ENCODE measurements at places on chromosomes 16 and 17.

DNA sequence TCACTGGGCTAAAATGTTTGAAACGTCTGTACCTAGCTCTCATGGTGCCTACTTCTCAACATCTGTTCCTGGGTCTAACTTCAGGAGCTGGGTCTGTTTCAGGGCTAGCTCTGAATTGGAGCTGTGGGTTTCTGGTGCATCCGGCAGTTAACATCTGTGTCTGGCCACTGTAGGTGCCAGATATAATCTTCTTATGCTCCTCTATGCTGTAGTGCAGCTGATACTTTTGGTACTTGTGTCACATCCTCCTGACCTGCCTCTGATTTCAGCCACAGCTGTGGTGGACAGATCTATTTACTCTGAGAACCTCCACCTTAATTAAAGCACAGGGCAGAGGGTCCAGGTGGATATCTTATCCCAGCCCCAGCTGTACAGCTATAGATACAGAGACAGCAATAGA, 496.5 kb upstream of the CDH11 start:
- DNase-seq, result no peak

GRCh38 chr17:42101513-42102292, 3.4 kb upstream of the ZNF385C start:
- DNase-seq, result peak; percentile 87

GRCh38 chr16:56625943-56626654, 518 bp downstream of the MT1E start:
- DNase-seq, result no peak

DNA sequence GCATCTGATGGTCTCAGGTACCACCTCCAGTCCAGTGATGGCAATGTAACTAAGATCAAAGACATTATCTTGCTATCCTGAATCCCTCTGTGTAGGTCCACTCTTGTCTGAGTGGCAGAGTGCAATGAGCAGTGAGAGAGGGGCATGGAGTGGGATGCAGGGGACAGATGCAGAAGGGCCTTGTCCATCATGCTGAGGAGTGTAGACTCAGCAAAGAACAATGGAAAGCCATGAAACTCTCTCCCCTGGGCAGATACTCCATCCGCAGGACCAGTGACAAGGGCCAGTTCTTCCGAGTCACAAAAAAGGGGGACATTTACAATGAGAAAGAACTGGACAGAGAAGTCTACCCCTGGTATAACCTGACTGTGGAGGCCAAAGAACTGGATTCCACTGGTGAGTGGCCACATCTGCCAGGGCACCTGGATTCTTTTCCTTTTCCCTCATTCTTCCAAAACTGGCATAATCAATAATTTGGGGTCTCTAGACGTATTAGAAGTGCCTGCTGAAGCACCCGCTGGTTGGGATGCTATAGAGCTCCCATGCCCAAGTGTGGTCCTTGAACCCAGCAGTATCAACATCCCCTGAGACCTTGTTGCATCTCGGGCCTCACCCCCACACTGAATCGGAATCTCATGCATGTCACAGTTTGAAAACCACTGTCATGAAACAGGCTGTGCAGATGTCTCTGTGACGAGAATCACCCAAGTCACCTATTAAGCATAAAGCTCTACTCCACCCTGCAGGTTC, 29.5 kb downstream of the CDH5 start:
- no peak for DNase-seq

- DNase-seq, result no peak
Observed at GRCh38 chr17:38898812-38899348, 26.5 kb upstream of the LASP1NB start.

- no peak for DNase-seq
Observed at GRCh38 chr17:41906465-41907184, 12.1 kb downstream of the ACLY start.

GRCh38 chr17:11493936-11494335, 104.3 kb upstream of the DNAH9 start:
- DNase-seq, result no peak

DNA sequence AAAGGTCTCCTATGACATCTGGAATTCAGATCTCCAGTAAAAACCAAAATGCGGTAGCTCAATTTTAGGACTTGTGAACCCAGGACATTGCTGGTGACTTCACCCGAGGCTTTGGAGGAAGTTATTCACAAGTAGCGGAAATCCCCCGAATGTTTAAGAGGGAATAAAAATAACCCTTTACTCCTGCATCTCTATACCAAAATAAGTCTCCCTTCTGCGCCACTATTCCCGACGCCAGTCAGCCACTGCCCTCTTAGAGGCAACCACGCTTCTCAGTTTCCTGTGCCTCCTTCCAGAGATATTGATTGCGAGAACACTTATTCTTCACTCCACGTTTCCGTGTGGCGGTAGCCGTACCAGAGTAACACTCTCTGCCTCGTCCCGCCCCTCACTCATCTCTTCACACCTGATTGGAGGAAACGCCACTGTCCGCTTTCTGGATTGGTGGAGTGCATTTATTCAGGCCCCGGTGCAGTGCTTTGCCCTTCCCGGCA, 27.4 kb downstream of the EMP2 start:
- peak; percentile 85 for DNase-seq

- no peak for DNase-seq
Observed at GRCh38 chr16:52705122-52705521, 158.2 kb upstream of the TOX3 start.

GRCh38 chr16:89006036-89006752, 29.2 kb upstream of the CBFA2T3 start:
- no peak for DNase-seq

DNA sequence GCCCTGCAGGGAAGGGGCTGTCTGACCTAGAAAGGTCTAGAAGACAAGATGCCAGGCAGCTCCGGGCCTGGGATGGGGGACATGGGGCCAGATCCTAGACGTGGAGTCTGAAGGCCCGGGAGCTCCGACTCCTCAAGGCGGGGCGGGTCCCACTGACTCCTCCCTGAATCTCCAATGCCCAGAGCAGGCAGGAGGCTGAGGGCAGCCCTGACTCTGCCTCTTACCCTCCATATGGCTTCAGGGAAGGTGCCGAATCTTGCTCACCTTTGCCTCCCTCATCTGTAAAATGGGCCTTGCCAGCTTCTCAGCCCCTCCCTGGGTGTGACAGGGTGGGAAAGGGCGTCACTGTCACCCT, 14.8 kb downstream of the VASN start:
- peak; percentile 59 for DNase-seq

- no peak for DNase-seq
Observed at GRCh38 chr16:17559394-17559793, 88.6 kb upstream of the XYLT1 start.

DNA sequence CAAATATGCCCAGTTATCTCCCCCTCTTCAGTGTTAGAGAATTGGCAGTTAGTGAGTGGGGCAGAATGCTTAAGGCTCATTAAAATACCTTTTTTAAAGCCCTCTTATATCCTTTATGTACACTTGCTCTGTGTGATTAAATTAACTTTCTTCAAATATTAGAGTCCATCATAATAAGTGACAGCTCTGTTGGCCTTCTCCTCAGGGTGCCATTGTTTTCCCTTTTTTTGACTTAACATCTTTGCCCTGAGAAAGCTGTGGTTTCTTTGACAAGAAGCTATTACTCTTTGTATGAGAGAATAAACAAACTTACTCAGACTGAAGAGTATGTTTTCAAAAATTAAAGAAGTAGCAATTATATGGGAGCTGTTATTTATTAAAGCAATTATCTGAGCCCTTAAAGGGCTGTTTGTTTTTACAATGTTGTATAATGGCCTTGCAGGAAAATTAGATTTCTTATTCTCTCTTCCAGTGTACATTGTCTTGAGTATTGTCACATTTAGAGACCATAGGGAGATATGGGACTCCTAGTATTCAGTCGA, 13.4 kb downstream of the RBBP6 start:
- no peak for DNase-seq

DNA sequence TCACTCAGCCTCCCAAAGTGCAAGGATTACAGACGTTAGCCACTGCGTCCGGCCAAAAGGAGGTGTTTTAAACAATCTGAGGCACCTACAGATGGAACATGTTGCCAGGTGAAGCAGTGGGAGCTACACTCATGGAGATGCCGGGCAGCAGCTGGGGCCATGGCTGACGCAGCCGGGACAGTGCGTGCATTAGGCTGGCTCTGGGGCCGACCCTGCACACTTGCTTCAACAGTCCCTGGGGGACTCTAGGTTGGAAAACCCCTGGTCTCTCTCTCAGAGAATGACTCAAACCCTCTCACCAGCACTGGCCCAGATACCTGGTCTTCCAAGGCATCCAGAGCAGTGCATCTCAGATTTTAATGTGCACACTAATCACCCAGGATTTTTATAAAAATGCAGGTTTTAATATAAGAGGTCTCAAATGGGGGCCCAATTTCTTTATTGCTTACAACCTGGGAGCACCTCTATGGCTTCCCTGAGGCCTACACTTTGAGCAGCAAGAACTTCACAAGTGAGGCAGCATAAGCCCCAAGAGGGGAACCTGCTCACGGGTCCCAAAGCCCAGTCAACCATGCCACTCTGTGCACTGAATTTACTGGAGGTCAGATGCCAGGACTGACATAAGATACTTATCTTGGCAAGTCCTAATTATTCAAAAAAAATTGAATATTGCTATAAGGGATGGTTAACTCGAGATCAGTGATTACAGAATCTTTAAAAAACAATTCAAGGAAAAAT, 70.8 kb upstream of the TRAP1 start:
- no peak for DNase-seq

- no peak for DNase-seq
Observed at GRCh38 chr16:7330709-7331108, 1.9 kb upstream of the RBFOX1 start.

DNA sequence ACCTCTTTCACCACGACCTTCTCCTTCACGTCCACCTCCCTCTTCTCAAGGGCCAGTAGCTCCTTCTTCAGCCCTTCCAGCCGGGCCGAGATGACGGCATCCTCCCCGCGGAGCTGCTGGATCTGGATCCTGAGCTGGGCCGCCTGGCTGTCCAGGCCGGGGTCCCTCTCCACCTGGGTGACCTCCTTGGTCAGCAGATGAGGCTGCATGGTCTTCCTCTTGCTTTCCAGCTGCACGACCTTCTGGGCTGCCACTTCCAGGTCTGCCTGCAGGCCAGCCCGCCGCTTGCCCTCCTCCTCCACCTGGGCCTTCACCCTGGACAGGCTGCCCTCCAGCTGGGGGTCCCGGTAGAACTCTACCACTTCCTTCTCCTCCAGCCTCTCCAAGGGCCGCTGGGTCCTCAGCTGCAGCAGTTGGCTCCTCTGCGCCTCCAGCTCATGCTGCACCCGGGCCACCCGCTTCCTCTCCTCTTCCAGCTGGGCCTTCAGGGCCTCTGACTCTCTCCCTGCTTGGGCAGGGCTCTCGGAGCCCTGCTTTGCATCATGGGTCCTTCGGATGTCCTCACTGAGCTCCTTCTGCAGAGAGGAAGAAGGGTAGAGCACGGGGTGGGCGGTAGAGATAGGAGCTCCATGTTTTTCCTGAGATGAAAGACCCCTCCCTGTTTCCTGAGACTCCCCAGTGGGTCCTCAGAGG, 9.5 kb downstream of the CDK3 start:
- no peak for DNase-seq

GRCh38 chr17:71959154-71959553, 161.7 kb upstream of the SOX9 start:
- DNase-seq, result no peak

- no peak for DNase-seq
Observed at GRCh38 chr17:33171931-33172330, 121.2 kb downstream of the ASIC2 start.

DNA sequence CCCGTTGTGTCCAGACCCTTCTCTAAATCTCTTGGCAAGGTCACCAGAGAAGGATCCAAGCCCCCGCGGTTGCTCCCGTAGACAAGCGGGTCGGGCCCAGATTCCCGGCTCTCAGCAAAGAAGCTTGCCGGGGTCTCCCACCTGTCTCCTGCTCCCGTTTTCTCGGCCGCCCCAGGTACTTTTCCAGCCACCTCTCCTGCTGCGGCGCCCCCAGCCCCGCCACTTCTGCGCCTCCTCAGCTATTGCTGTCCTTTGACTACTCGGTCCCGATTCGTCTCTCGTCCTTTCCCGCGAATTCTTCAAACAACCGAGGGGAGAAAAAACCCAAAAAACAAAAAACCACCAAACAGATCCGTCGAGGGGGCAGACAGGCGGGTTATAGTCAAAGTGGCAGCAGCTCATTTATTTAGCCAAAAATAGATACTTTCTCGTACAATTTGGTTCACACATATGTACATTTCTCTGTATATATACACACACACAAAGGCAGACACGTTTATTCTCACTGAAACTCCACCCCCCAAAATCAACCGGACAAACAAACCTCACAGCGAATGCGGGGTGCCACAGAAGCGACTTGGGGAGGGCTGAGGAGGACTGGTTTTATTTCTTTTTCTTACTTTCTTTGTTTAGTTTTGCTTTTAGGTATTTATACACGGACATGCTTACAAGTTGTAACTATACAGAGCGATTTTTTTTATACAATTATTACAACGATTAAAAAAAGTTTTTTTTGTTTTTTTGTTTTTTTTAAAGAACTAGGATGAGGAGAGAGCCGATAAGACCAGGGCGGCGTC, 3.5 kb downstream of the IRX3 start:
- DNase-seq, result no peak

DNA sequence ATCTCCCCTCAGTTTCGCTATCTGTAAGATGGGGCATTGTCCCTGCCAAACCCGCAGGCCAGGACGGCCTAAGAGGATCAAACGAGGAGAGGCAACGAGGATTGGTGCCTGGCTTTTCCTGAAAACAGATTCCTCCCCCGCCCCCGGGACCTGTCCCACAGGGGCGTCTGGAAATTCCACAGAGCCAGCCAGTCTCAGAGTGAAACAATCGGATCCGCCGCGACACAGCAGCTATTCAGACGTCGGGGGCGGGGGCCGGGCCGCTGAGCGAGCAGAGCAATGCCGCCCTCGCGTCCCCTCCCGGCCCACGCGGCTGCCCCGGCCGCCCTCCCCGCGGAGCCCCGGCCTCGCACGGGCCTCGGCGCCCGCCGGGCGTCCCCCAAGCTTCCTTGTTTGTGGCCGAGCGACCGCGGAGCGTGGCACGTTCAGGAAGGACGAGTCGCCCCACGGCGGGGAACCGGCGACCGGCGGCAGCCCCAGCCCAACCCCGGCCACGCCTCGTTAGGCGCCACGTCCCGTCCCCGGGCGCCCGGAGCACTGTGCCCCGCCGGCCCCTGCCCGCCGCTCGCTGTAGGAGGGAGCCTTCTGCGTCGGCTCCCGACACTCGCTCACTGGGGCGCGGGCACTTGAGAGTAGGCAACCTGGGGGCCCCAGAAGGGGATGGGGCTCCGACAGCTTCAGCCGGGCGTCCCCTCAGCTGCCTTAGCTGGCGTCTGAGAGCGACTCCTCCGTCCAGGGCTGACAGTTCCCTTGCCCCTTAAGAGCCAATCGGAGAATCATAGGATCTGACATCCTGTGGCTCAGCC, 29.6 kb upstream of the PHOSPHO1 start:
- DNase-seq, result peak; percentile 75

DNA sequence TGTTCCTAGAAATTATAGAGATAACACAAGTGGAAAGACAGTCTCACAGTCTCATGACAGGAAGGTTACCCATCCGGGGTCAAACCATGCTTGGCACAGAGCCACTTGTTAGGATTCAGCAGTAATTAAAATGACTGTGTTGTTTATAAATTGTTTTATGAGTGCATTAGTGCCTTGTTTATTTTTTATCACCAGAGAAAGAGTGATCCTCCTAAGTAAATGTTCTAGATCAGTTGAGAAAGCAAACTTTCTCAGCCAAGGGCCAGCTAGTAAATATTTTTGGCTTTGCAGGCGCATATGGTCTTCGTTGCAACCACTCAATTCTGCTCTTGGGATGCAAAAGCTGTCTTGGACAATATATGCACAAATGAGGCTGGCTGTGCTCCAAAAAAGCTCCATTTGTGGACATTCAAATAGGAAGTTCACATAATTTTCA, 253.9 kb upstream of the CACNG5 start:
- no peak for DNase-seq
